ENCODE measurements at places on chromosomes 1 and 21.

DNA sequence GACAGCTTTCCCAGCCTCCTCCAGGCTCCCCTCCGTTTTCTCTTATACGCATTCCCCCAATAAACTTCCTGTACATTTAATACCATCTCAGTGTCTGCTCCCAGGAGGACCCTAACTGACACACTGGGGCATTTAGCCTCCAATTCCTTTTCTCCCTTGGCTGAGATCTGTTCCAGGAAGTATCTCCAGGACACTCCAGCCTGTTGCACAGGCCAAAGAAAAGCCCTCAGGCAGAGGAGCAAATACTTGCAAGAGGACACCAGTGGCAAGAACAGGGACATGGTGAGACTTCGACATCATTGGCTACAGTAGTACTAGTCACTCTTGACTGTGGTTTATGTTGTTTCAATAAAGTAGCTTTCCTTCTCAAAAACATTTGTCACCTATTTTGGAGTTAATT lies 4.7 kb upstream of the SYNJ1 start:
- DNase-seq: no peak

- DNase-seq: no peak
Observed at GRCh38 chr1:9075022-9075421, 5.6 kb upstream of the SLC2A5 start.

GRCh38 chr1:229788004-229788403 lies 162.0 kb downstream of the URB2 start:
- DNase-seq: no peak

DNA sequence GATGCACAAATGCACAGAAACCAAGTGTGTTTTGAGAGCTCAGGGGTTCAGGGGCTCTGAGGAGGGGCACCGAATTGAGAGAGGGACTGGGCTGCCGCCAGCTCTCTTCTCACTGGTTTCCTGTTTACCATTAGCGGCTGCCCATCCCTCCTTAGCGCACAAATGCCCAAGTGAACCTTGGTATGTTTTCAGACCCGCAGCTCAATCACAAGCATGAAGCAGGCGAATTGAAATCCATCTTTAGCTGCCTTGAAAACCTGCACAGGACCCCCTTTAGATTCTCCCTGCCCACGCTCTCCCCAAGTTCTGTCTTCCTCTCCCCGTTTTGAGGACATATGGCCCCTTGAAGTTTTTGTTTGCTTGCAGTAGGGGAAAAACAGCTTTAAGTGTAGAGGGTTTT lies 61.1 kb upstream of the ACOT11 start:
- DNase-seq: no peak

- DNase-seq: no peak
Observed at GRCh38 chr1:55446351-55446750, 231.2 kb upstream of the USP24 start.

GRCh38 chr1:212589446-212589845 lies 19.1 kb upstream of the ATF3 start:
- DNase-seq: no peak

- DNase-seq: no peak
Observed at GRCh38 chr1:97824200-97824599, 96.6 kb downstream of the DPYD start.

GRCh38 chr1:56578138-56578962 lies 1.0 kb downstream of the PLPP3 start:
- DNase-seq: no peak

GRCh38 chr1:241253471-241253870 lies 103.5 kb downstream of the RGS7 start:
- no peak for DNase-seq

GRCh38 chr1:198107091-198107501 lies 49.7 kb upstream of the NEK7 start:
- DNase-seq: no peak

- no peak for DNase-seq
Observed at GRCh38 chr1:188089461-188089860, 1260.7 kb downstream of the PLA2G4A start.

GRCh38 chr1:238596703-238597102 lies 706.0 kb upstream of the ZP4 start:
- no peak for DNase-seq

DNA sequence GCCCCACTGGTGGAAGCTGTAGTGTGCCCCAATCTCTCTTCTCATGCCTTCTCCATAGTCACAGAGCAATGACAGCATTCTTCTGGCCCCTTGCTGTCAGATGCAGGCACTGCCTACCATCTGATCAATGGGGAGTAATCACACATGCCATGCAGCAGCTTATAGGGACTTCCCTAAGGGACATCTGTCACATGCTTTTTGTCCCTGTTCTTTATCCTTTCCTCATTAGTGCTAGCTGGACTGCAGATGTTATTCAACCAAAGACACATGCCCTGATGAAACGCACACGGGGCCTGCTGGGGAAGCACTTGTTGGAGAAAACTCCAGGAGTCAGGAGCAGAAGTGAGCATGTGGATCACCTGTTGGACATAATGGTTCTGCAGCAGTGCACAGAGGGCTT lies 108.7 kb downstream of the KCNJ15 start:
- DNase-seq: no peak

GRCh38 chr21:42147386-42148020 lies 71.4 kb upstream of the ABCG1 start:
- DNase-seq: no peak

DNA sequence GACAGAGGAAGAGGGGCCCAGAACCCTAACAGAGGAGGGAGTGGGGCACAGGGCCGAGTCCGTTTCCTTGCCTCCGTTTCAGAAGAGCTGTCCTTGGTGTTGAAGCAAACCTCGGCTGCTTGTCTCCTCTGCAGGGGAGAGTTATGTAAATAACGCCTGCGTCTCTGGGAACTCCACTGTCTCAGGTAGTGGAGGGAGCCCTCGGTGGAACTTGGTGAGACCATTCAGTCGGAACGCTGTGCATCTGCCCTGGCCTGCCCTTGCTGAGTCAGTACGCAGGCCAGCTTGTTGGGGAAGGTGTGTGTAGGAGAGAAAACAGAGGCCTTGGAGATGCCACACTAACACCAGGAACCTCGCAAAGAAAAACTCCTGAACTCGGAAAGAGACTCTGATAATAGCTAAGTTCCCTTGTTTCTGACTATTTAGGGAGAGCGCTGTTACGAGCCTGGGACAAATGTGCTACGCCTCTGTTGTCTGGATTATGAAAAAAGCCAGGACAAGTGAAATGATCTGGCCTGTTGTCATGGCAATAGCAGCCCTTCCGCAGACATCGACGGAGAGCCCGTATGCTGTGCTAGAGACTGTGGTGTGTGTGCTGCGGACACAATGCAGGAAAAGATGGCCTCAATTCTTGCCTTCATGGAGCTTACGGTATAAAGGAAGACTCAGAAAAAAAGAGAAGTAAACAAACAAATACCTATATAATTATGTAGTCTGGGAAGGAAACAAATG lies 94.6 kb upstream of the AKT3 start:
- DNase-seq: no peak

GRCh38 chr1:40830419-40830943 lies 31.7 kb downstream of the CITED4 start:
- no peak for DNase-seq

- DNase-seq: no peak
Observed at GRCh38 chr1:189868021-189868420, 609.6 kb downstream of the BRINP3 start.

GRCh38 chr1:27562021-27562420 lies 41.9 kb downstream of the AHDC1 start:
- no peak for DNase-seq

DNA sequence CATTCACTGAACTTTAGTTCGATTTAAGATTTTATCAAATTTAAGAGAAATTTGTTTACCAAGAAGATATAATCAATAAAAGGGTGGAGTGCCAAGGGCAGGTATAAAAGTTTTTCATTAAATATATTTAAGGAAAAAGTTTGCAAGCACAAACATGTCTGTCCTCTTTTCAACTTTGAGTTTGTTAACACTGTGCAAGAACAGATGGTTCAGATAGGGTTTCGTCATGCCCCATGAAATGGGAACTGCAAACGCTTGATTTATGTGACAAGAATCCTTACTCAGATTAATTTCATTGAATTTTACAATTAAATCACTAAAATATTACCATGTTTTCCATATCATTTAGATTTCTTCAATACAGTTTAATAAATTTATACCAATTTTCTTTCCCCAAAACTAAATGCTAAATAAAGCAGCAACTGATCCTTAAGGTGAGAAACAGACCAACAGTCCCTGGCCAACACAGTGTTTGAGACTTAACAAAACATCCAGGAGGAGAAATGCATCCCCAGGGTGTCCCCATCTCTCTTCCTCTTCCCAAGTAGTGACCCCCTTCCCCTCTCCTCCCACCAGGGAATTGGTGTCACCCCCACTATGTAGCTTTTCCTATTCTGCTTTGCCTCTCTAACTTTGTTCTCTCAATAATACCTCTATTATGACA lies 292.9 kb downstream of the LTN1 start:
- DNase-seq: no peak

- no peak for DNase-seq
Observed at GRCh38 chr1:231147896-231148295, 14.0 kb upstream of the TRIM67 start.

DNA sequence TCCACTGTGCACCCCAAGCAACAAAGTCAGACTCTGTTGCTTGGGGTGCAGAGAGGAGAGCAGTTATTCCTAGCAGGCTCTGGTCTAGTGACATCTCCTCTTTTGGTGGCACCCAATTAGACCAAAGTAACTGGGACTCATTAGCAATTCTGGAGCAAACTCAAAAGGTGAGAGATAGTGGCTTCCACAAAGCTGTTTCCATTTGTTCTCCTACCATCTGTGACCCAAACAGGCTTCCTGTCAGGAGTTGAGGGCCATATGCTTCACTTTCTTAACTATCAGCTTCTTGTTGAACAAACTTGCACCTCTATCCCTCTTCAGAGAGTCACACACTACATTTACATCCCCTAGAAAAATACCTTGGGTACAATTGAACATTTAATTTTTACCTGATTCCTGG lies 1.5 kb upstream of the ATXN7L2 start:
- DNase-seq: no peak

DNA sequence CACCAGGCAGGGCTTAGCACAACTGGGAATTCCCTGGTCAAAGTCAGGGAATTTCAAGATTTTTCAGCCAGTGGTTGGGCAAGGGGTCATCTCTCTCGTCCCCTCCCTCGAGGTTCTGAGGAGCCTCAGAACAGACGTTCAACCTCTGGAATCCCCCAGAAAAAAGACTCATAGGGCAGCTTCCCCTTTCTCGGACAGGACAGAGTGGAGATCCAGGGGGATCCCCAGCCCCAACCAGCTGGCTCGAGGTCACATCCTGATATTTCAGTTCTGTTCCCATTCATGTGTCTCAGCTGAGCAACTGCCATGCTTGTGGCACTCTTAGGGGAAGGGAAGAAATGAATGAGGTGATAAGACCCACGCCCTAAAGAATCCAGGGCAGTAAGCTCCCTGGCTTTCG lies 4.9 kb upstream of the LAD1 start:
- no peak for DNase-seq

DNA sequence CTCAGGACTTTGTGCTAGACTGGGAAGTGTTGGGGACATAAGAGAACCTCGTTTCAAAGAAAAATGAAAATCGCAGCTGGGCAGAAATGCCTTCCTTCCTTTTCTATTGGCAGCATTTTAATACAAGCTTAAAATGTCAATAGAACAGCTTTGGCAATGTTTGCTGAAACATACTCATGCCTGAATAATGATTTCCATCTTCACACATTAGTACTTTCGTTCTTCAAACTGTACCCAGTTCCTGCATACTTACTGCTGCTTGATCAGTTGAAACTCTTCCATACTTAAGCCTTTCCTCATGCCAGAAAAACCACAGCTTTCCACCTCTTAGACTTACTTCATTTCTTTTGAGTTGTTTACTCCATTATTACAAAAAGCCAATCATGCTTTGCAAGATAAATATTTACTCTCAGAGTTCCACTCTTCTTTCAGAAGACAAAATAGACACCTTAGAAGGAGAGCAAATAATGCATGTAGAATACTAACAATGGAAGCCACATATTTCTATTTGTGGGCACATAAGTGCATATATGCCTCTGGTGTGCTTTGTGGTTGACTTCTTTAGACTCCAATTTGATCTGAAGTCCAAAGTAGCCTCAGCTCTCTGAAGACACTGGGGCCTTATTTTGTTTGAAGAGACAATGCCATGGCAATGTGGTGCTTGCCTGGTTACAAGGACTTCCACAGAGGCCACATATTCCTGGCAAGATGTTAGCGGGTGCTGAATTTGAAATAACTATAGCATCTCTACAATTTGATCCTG lies 22.7 kb upstream of the CD55 start:
- DNase-seq: no peak

- no peak for DNase-seq
Observed at GRCh38 chr1:93977598-93977945, 68.3 kb upstream of the GCLM start.

DNA sequence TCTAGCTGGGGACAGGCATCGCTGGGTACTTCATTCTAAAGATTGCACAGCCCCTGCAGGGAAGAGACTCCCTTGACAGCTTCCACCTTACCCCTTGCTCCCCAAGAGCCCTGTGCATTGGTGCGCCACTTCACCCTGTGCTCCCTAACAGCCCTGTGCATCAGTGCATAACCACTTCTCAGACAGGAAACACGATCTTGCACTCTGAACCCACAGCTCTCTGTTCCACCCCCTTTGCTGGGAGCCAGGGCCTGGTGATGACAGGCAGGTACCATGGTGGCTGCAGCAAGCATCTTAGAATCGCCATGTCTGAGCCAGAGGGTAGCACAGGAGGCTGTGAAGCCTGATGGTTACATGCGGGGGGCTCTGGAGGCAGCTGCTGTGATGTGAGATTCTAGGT lies 5.0 kb downstream of the ALPL start:
- DNase-seq: no peak

DNA sequence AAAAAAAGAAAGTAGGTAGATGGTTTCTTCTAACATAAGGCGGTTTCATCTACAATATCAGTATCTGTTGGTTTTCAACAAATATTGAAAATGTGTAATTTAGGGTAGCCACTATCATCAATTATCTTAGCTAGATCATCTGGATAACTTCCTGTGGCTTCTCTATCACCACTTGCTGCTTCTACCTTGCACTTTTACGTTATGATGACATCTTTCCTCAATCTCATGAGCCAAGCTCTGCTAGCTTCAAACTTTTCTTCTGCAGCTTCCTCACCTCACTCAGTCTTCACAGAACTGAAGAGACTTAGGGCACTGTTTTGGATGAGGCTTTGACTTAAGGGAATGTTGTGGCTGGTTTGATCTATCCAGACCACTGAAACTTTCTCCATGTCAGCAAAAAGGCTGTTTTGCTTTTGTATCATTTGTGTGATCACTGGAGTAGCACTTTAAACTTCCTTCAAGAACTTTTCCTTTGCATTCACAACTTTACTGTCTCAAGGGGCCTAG lies 144.9 kb upstream of the HP1BP3 start:
- DNase-seq: no peak

DNA sequence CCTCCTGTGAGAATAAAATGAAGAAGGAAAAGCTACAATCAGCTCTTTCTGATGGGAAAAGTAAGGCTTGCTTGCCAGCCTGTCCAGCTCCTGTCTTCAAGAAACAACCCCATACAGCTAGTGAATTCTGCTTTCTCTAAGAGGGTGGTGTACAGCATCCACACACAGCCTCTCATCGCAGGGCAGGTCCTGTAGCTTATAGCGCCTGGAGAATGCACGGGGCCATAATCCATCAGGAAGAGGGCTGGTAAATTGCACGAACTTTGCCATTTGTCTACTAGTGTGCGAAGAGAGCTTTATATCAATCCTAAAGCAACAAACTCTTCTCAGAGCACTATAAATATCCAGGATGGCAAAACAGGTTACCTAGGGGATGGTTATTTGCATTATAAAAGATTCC lies 83.3 kb upstream of the SAMSN1 start:
- no peak for DNase-seq

GRCh38 chr1:155037043-155037442 lies 3.4 kb downstream of the DCST1 start:
- DNase-seq: no peak

GRCh38 chr1:156262461-156263287 lies 14.8 kb upstream of the PAQR6 start:
- no peak for DNase-seq

- DNase-seq: no peak
Observed at GRCh38 chr1:228937851-228938536, 202.7 kb downstream of the RHOU start.
